ENCODE measurements at places on chromosomes 1 and 21.

GRCh38 chr1:45370575-45370974 lies 30.3 kb upstream of the MUTYH start:
- no peak for DNase-seq

DNA sequence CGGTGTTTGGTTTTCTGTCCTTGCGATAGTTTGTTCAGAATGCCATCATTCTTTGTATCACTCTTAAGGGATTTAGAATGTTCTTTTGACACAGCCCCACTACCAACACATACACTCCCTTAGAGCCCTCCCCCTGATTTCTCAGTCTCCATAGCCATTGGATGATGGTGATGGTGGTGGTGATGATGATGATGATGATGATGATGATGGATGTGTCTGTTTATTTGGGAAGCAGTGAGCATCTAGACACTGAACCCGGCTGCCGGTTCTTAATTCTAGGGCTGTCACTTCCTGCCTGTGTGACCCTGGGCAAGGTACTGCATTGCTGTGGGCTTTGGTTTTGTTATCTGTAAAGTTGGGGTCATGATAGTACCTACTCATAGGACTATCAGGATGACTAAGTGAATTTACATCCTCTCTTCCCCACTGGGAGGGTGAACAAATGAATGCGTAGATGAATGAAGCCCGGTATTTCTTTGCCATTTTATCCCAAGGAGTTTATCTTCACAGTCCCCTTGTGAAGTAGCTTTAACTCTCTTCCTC lies 100.7 kb downstream of the HUNK start:
- no peak for DNase-seq

DNA sequence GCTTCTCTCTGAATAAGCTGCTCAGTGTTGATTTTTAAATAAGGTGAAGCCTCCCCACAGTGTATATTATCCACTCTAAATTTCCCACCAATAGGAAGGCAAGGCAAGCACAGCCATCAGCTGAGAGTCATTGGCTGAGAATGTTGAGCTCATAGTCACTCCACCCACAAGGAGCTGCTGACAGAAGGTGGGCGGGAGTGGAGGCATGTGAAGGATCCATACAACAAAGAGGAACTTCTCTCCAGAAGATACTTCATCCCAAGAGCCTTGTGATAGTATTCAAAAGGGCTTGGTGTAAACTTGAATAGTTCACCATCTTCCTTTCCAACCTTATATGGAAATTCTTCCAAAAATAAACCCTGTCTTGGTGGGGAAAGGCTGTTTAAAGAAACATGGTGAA lies 42.8 kb downstream of the SAMD13 start:
- no peak for DNase-seq

- DNase-seq = no peak
These were observed 1329.6 kb downstream of the KCNT2 start for GRCh38 chr1:195278644-195279043.

- DNase-seq = no peak
These were observed 7.8 kb upstream of the PTPRF start for GRCh38 chr1:43522776-43523480.

DNA sequence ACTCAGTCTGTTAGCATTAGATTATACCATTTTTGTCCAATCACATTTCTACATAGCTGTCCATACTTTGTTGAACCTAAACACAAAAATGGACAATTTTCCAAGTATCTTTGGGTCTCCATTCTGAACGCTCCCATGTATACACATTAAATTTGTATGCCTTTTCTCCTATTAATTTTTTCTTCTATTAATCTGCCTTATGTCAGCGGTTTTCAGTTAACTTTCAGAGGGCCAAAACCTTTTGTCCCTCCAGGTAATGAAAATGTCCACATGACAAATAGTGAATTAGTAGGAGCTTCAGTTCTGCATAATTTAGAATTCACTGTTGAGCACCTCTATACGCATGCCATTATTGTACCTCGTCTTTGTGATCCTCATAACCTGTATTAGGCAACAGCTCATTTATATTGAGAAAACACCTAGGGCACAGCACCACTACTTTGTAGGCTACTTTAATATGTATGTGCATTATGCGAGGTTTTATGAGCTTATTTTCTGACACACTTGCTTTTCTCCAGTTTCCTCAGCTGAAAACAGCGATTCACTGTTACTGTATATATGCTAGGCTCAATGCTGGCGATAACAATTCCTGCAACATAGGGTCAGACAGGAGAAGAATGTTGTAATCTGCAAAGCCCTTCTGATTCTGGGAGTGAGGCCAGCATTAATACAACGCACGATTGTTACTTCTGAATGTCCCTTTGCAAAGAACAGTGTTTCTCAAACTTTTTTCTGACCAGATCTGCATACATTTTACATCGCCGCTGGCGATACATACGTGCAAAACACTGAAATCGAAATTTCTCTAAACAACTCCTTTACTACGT lies 1.1 kb upstream of the ABCD3 start:
- no peak for DNase-seq

DNA sequence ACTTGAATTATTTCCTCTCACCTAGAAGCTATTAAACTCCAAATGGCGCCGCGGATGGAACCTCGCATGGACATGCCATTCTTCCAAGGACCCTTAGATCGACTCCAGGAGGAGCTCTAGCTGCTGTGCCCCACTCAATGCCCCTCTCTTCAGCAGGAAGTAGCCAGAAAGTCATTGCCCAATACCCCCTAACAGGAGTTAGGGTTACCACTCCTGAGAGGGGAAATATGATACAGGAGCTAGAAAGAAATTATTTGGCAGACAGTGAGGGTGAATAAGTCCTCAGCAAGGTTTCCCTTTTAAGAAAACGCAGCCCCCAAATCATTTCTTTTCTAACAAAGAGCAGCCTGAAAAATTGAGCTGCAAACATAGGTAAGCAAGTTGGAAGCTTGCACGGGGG lies 28.6 kb downstream of the TFB2M start:
- DNase-seq = no peak

DNA sequence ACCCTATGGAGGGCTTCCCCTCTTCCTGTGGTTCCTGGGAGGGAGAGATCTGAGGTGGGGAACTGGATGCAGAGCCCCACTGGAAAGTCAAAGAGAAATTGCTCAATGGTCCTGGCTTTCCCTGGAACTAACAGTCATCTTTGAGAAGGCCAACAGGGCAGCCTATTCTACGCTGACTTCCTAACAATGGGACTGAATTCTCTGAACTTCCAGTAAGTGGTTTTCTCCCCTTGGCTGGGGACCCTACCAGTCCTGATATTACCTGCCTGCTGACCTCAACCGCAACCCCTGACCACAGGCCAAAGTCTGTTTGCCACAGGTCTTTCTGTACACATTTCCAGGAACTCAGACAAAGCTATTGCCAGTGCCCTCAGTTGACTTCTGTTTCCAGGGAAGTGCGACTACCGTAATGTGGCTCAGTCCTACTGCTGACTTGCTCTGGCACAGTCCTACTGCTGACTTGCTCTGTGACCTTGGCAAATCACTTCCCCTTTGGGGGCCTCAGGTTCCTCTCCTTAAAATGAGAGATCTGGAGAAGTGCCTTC lies 55.3 kb downstream of the C8B start:
- no peak for DNase-seq

- DNase-seq = no peak
These were observed 211.1 kb downstream of the DUSP10 start for GRCh38 chr1:221530791-221531190.

- no peak for DNase-seq
These were observed 34.9 kb downstream of the TRIM11 start for GRCh38 chr1:228371741-228372182.

DNA sequence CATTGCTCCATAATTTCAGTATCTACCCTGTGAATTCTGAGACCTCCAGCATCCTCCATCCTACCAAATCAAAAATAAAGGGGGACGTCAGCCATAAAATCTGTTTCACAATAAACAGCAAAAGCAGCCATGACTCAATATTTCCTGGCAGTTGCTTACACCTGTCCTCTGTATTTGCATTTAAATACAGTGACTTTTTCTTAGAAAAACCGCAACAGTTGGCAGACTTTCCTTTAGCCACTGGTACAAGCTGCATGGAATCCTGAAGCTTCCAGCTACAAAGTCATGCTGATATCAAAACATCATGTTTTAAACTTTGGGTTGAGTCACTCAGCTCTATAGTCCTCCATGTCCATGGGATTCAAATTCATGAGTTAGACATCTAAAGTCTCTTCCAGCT lies 278.0 kb upstream of the KAZN start:
- DNase-seq = no peak

GRCh38 chr1:242542271-242542670 lies 17.8 kb upstream of the PLD5 start:
- no peak for DNase-seq

DNA sequence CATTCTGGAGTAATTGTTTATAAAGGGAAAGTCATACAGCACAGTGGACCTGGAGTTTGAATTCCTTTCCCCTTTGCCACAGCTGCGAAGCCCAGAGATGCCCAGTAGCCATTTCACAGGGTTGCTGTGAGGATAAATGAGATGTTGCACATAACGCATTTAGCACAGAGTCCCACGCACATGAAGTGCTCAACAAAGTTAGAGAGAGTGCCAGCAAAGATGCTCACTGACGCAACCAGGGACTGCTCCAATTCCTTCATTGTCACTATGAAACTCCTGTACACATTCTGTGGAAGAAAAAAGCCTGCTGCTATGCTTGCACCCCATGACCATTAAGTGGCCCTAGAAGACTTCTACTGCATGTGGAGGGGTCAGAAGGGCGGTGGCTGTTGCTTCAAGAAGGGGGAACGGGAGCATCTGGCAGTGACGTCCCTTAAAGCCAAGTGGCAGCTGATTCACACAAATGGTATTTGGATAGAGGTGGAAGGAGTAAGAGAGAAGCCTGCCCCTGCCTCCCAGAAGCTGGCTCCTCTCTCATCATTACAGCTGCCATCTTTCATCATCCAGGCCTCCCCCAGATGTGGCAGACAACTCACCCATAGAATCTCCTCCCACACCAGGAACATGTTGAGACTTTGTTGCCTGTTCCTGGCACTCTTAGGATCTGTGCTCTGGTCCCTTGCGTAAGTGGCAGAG lies 26.5 kb upstream of the VAV3 start:
- DNase-seq = no peak

DNA sequence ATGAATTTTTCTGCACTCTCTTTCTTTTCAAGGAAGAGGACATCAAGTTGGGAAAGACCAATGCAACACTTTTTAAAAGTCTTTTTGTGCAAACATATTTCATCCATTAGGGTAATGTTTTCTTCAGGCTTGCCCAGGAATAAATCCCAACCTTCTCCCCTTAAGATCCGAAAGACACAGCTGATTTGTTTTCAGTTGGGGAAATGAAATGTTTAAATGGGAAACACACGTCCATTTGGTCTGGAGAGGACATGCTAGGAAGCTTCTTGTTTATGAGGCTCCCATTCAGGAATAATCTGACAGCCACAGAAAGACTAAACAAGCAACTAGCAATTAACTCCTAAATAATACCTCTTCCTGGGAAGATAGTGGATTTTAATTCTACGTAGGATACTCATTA lies 91.9 kb downstream of the PRRX1 start:
- no peak for DNase-seq

DNA sequence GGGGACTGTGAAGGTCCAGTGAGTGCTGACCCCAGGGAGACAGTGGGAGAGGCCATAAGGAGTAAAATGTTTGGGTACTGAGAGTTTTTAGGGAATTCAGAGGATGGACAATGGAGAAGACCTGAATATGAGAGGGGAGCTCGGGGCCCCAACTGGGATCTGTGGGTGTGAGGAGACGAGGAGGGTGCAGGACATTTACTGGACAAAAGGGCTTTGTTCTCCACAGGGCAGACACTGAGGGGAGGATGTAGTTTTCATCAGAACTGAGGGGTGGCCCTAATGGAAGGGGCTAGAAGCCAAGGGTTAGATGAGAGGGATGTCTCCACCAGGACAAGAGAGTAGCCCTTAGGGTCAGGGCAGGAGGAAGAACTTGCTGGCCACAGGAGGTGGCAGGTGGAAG lies 30.0 kb downstream of the TMCC2 start:
- no peak for DNase-seq

GRCh38 chr1:49045371-49045770 lies 268.7 kb upstream of the BEND5 start:
- DNase-seq = no peak

DNA sequence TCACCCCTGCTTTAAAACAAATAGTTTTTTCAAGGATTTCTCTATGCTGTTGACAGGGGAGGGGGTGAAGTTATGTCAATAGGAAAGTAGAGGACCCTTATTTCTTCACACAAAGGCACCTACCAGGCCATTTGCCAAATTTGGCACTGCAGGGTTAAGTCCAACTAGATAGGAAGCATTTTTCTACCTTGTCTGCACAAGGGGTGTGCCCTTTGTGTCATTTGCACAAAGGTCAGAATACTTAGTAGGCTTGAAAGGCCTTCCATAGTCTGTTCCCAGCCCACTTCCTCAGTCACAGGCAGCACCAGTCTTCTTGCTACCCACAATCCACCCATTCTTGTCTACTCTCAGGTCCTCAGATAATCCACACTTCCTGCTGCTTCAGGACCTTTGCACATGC lies 7.0 kb downstream of the TACSTD2 start:
- DNase-seq = no peak

DNA sequence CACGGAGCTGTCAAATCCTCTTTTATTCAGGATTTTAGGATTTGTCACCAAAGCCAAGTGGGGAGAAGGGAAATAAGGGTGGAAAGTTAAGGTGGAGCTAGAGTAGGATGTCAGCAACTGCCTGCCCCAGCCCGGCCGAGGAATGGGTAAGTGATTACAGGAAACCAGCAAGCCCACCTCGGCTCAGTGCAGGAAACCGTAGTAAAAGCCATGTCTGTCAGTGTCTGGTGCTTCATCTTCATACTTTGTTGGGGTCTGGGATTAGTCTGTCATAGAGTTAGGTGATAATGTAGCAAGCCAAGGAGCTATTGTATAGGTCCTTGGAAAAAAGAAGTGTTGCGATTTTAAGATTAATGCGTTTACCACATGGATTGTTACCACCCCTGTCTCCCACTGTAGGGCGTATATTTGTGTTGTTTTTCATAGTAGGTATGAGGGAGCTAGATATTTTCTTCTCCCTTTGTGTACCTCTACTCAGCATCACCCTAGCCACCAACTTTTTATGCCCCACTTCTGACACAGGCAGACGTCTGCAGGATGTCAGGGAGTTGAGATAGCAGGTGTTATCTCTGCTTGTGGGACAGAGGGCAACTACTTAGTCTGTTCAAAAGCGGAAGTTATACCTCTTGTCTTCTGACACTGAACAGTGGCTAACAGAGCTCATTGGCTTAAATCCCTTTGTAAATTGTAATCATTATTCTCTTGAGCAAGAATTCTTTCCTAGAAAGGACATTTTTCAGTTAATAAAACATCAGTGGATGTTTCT lies 253.7 kb downstream of the HHAT start:
- DNase-seq = no peak

DNA sequence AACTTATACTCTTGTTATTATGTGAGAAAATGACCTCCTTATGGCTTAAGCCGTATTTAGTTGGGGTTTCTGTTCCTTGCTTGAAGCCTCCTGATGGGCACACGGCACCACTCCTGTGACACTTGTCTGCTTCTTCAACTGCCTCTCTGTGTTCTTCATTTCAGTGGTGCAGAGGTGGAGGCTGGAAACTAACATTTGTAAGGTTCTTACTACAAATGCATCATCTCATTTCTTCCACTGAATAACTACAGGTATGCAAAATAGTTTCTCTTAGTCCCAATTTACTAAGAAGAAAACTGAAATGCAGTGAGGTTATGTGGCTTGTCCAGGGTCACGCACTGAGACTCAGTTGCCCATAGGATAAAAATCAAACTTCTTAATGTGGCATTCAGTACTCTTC lies 23.6 kb upstream of the ZNF362 start:
- DNase-seq = no peak
